ENCODE measurements at places on chromosomes 6 and 20. TPM values are rescaled to one million over a fixed set of nuclear protein-coding genes. Genes with fewer than 3 reads are reported as not detected.

Gene CALHM5
- 0.31 TPM for total RNA-seq

Gene KIFC1
- 7.8 TPM for total RNA-seq

Gene SYTL3
- total RNA-seq, result 2.5 TPM

Gene TBXT
- not detected for total RNA-seq

Gene ZNF831
- total RNA-seq, result not detected

Gene SIGLEC1
- not detected for total RNA-seq

Gene TFAP2B
- not detected for total RNA-seq

Gene MLN
- total RNA-seq, result not detected

Gene LY6G5B
- total RNA-seq, result 13.5 TPM

Gene SYCP2
- total RNA-seq, result 5.3 TPM

Gene BNIP5
- total RNA-seq, result not detected

All from parietal lobe (tissue), 2 donors.